ENCODE measurements at places on chromosomes 7 and 10. TPM values are rescaled to one million over a fixed set of nuclear protein-coding genes. Genes with fewer than 3 reads are reported as not detected.

DNA sequence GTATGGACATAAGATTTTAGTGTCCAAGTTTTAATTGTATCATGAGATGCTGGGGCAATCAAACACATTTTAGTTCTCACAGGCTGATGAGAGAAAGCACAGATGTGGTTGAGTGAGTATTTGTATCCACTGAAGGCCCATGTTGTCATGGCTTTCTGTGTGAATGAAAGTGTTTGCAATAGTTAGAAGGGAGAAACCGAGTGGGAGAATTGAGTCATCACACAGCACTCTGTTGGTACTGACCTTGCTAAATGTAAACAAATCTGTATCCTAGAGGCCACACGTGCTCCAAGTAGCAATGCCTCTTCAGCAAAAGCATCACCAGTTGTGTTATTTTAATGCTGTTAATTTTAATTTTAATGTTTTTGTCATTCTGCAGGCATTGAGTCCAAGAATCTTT lies 121.2 kb downstream of the EMX2 start:
- DNase-seq, result no peak

- no peak for DNase-seq
Observed at GRCh38 chr7:120986650-120987049, 1.9 kb upstream of the CPED1 start.

GRCh38 chr10:97896756-97897358 lies 47.2 kb downstream of the GOLGA7B start:
- DNase-seq, result no peak

DNA sequence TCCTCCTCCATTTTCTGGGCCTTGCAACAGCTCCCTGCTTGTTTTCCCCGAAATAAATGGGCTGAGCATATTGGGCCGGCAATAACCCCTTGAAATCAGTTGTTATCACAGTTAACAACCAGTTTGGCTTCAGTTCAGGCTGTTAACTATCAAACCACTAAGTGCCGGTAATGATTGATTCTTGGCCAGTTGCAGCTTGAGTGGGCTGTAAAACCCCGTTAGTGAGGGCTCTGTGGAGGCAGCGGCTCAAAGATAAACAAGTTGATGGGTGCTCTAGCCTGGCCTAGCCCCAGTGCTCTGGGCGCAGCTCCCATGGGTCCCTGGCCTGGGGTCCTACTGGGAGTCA lies 8.3 kb downstream of the FGF8 start:
- no peak for DNase-seq

DNA sequence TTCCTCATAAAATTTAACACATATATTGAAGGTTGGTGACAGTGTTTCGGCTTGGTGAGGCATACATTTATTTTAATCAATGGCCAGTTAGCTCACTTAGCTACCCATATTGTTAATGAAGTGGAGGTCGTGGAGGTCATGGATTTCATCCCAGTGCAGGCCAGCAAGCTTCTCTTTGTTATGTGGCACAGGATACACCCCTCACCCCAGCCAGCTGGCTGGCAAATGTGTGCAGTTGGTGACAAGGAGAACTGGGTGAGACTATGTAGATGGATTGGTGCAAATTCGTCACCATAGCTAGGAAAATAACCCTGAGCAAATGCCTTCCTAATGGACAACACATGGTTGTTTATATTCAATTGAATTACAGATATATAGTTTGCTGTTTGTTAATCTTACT lies 50.5 kb upstream of the FOXP2 start:
- DNase-seq, result no peak

- no peak for DNase-seq
Observed at GRCh38 chr7:132113536-132114371, 462.5 kb downstream of the PLXNA4 start.

DNA sequence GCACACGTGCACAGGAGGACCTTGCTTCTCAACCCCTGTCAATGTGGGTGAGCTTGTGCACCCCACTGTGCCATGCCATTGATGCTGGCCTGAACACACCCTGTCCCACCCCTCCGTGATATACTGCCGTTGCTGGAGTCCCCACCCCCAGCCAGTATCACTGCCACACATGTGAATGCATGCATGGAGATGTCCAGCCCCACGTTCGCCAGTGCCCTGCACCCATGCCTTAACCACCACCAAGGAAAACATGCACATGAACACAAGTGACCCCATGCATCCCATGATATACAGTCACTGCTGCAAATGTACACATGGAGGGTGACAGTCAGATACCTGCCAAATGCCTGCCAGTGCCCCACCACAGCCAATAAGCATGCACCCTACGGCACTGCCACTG lies 692.5 kb upstream of the ZWINT start:
- no peak for DNase-seq

DNA sequence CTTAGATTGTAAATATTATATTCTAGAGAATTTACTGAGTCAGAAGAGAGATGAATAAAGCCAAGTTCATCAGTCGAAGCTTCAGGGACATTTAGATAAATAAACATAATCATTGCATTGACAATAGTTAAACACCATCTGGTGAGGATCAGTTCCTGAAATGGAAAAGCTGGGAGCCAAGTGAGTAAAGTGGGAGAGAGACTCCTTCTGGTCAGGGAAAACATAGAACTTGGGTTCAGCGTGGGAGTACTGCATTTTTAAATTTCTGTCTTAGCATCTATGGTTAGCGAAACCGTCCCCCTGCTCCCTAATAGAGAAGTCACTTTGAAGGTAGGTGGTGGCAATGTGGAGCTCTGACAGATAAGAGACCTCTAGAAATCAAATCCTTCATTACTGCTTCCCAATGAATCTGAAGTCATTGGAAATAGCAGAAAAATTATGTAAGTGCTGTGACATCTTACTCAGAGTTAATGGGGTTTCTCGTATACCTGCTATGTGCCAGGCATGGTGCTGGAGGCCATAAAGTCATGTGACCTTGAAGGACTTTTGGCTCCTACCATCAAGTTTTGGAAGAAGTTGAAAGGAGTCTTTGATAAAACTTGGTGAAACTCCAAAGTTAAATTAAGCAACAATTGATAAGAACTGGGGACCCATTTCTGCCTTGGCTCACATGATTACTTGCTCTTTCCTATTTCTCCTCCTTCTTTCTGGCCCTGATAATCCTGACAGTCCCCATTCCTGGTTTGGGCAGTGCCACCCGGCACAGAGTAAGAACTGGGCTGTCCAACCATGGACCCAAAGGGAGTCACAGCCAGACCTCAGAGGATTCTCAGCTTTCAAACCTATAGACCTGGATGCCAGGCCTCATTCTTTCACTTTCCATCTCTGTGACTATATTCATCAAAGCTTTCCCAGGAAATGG lies 211.2 kb downstream of the C7orf25 start:
- no peak for DNase-seq

GRCh38 chr7:149293338-149293737 lies 31.3 kb downstream of the ZNF783 start:
- DNase-seq, result no peak

DNA sequence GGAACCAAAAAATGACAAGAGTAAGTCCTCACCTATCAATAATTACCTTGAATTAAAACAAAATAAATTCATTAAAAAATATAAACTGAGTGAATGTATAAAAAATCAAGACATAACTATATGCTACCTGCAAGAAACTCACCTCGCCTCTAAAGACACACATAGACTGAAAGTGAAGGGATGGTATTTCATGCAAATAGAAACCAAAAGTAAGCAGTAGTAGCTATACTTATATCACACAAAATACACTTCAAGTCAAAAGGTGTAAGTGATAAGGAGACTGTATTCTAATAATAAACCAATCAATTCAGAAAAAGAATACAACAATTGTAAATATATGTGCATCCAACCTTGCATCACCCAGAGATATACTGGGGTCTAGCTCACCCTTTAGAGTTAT lies 332.6 kb downstream of the SH2D4B start:
- DNase-seq, result no peak

- DNase-seq, result no peak
Observed at GRCh38 chr7:131329176-131329570, 1.5 kb downstream of the MKLN1 start.

ITGA8 gene
- total RNA-seq, result 1.7 TPM

GIMAP5 gene
- total RNA-seq, result 10.7 TPM

PON3 gene
- 0.69 TPM for total RNA-seq

AKR1C4 gene
- total RNA-seq, result not detected

C10orf67 gene
- 0.36 TPM for total RNA-seq

All from left ventricle myocardium inferior (tissue), 1 donor.